ENCODE measurements at places on chromosomes 7 and 10.

- no peak for DNase-seq
Measured at GRCh38 chr7:129615018-129615417, 3.5 kb downstream of the NRF1 start.

DNA sequence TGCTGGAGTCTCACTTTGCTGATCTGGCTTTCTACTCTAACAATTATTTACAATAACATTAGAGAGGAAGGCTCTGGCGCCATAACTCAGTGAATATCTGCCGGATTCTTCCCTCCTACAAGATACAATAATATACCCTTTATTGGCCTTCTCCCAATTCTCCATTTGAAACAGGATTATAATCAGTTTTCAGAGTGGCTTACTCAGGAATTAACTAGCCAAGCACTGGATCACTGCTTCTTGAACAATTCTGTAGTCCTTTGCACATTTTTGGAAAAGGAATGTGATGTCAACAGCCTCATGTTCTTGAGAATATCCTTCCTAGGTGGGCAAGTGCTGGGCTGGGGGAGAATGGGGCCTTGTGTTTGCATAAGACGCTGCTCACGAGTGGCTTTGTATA, 125.9 kb downstream of the HIPK2 start:
- DNase-seq = no peak

- DNase-seq = no peak
Measured at GRCh38 chr7:43076189-43076605, 36.2 kb upstream of the HECW1 start.

- DNase-seq = no peak
Measured at GRCh38 chr7:70554646-70555045, 577.3 kb upstream of the GALNT17 start.

DNA sequence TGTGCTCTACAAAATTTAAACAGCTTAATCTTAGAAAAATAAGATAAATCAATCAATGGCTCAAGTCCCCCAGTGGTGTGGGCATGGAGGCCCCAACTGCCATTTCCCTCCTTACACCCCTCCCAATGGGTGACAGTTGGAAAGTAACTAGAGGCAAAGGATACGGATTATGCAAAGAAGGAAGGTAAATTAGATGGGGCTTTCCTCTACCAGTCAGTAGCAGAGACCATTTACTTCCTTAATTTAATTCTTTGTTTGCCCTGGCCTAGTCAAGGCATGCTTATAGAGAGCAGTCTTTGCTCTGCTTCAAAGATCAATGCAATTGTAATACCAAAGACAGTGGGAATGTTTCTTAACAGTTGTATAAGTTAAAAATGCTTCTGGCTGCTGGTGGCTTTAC, 63.3 kb upstream of the PAPSS2 start:
- DNase-seq = no peak

- DNase-seq = no peak
Measured at GRCh38 chr7:131194070-131194865, 133.4 kb upstream of the MKLN1 start.

Data from NCI-H1092 (cell line).